ENCODE measurements at places on chromosomes 13 and 19.
A peak's percentile ranks its signal among the peaks of the same experiment; 100 is the strongest.

DNA sequence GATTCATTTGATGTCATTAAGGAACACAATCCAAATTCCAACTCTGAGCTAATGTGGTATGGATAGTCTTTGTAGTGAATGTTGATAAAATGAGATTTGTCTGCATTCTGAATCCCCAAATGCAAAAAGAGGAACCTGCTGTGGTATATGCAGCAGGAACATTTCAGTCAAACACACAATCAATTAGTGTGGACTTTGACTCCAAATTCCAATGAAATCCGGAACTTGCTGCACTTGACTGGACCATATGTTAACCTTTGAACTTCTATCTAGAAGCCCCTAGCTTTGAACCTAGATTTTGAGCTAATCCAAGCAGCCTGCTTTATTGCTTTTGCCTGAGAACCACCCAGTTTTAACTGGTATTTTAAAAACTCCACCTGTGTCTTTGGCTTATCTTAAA, 341.3 kb downstream of the SPRY2 start:
- no peak for DNase-seq

- DNase-seq = no peak
Observed at GRCh38 chr13:97716746-97717145, 236.7 kb upstream of the IPO5 start.

GRCh38 chr19:11337080-11337479, 2.4 kb downstream of the RAB3D start:
- DNase-seq = no peak

DNA sequence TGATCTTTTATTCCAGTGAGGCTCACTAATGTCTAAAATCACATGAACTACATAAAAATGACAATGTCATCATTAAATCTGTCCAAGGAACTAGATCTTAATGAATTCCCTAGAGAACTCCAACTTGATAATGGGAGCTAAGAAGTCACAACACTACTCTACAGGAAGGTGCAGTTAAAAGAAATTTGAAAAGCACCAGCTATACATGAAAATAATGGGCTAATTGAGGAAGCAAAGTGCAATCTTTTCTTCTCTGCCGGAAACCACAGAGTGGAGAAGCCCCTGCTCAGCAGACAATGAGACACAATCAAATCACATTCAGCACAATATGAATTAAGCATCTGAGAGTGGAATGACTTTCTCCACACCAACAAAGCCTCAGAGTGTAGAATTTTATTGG, 261.7 kb downstream of the LHFPL6 start:
- DNase-seq = no peak

DNA sequence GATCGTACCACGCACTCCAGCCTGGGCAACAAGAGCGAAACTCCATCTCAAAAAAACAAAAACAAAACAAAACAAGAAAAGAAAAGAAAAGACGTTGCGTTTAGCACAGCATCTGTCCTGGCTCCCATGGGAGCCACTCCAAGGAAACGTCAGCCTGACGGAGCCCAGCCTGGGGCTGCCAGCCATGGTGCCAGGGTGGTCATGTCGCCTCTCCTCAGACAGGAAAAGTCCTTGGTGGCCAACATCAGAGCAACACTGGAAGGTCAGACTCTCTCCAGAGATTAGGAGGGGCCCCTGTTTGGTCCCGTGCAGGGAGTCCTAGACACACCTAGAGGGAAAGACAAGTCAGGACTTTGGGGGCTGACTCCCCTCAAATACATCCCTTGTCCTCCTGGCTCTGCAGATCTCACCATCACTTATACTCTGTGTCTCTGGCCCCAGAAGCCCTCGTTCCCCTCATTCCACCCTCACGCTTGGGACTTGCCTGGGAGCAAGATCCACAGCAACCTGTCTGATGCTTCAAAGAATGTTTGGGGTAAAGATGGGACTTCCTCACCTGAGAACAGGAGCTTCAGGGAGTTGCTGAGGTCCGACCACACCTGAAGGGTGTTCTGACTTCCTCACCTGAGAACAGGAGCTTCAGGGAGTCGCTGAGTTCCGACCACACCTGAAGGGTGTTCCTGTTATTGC, 9.3 kb downstream of the LILRA4 start:
- DNase-seq = no peak

- DNase-seq = peak; percentile 9
Observed at GRCh38 chr13:94267581-94268366, 211.7 kb downstream of the DCT start.

DNA sequence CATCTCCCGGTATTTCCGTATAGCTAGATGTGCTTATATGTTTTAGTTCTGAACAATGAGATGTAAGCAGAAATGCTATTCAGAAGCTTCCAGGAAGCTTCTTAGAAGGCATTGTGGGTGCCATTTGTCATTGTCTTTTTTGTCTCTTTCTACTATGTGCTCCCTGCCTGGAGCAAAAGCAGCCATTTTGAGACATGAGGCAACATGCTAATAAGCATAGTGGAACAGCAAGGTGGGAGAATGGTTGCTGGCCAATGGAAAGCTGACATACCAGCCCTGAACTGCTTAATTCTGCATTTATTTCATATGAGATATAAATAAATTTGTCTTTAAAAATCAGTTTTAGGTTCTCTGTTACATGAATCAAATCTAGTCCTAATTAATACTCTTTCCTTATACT, 299.7 kb downstream of the LMO7 start:
- no peak for DNase-seq

DNA sequence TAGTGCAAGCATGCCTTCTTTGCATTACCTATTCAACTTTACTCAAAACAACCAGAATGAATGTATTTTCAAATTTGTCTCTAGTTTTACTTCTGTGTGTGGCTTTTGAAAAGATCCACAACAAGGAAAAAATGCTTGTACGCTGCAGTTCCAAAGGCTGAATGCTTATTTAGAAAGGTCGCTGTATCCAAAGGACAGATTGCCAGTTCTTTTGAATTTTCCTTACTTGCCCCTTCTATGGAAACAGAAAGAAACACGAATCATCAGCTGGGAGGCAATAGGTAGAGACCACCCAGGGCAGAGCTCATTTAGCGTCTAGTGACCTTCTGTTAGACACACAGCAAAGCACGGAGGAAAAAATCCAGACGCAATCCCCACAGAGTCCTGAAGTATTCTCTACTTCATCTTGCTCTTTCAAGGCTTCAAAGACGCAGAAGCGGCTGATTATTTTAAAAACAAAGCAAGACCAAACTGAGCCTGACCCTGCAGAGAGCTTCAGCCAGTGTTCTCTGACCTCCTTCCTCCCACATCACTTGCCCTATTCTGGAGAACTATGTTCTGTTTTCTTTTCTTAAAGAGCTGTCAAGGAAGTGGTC, 674.6 kb upstream of the SGCG start:
- no peak for DNase-seq

DNA sequence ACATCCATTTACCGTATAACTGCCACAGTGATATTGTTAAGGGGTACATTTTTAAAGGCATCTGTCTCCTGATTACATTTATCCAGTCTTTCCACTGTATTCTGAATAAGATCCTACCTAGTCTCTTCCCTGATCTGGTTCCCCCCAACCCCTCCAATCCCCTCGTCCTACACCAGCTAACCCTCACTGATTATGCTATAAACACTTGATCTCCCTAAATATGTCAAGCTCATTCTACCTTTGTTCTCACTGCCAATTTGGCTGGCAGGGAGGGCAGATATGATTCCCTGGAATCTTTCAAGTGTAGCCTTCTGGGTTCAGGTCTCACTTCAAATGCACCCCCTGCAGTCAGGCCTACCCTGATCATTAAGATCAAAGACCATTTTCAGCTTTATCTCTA, 1379.8 kb upstream of the MIR17HG start:
- no peak for DNase-seq

DNA sequence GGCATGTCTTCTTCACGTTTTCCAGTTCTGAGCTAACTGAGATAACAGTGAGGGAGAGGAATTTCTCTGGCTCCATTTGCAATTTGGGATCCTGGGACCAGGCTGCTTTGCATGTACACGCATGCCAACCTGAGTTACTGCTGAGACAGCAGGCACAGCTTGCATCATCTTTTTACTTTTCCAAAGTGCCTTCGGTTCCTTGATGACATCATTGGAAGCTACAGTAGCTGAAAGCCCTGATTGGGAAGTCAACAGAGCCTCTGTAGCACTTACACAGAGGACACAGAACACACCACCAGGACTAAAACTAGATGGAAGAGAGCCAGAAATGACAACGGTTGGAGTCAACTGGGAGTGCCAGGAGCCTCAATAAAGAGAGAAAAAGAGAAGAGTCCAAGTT, 399.1 kb upstream of the GPC6 start:
- DNase-seq = no peak

DNA sequence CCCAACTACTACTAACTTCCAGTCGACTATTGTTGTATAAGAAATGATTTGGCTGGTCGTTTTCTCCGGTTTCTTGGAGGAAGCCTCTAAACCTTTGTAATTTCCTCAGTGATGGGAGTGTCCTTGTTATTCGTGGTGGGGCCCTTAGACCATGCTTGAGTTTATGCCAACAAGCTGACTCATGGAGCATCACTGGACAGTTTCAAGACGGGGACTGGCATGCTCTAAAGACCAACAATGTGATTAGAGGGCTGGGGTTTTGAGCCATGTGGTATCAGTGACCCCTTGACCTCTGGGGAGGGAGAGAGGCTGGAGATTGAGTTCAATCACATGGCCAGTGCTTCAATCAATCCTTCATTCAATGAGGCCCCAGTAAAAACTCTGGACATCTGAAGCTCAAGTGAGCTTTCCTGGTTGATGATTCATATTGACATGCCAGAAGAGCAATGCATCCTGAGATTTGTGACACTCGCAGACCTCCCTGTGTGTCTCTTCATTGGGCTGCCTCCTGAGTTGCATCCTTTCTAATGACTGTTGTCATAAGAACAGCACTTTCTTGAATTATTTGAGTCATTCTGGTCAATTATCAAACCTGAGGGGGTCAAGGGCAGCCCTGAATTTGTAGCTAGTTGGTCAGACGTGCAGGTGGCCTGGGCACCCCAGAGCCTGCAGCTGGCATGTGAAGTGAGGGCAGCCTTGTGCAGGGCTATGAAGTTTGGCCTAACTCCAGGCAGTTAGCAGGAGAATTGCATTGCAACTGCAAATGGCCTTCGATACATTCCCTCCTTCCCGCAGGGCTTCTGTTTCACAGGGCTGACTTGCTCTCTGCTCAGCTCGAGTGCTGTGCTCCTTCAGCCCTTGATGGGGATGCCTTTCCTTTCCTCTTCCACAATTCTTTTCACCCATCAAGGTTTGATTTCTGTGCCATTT, 246.5 kb downstream of the FGF9 start:
- DNase-seq = no peak

DNA sequence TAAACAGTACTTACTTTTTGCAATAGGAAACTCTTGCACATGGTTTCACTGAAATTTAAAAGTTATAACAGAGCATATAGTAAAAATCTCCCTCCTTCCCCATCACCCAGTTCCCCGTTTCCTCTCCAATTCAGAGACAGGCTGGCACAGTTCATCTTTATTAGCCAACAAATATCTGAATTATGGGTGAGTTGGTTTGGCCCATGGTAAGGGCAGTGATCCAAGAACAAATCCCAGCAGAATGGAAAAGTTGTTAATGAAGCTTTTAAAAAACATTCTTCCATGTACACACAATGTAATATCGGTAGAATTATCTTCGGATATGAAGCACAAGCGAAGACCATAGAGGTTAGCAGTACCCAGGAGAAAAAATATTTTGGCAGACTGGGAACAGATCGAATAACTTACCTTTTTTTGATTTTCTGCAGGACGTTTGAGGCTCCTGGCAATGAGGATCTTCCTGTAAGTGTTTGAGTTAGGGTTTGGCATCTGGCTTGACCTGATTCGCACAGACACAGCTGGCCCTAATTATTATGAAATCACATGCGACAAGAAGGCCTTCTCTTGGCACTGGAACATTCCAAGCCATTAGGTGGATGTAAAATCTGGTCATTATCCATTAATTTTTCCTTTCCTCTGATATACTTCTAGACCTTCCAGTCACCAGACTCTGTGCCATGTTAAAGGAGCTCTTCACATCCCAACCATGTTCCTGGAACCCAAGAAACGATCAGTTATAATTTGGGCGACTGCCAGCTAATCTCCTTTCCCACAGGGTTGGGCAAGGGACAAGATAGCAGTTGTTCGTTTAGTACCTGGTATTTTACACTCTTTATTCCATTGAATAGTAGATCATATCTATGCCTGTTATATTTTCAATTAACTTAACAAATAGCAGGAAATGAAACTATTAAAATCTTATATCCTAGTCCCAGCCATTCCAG, 139.4 kb upstream of the TSC22D1 start:
- no peak for DNase-seq

GRCh38 chr13:58704953-58705352, 1073.4 kb downstream of the PCDH17 start:
- DNase-seq = no peak

GRCh38 chr13:20140487-20140886, 20.4 kb downstream of the GJA3 start:
- DNase-seq = no peak

GRCh38 chr13:50125304-50125553, 110.0 kb downstream of the KCNRG start:
- no peak for DNase-seq

DNA sequence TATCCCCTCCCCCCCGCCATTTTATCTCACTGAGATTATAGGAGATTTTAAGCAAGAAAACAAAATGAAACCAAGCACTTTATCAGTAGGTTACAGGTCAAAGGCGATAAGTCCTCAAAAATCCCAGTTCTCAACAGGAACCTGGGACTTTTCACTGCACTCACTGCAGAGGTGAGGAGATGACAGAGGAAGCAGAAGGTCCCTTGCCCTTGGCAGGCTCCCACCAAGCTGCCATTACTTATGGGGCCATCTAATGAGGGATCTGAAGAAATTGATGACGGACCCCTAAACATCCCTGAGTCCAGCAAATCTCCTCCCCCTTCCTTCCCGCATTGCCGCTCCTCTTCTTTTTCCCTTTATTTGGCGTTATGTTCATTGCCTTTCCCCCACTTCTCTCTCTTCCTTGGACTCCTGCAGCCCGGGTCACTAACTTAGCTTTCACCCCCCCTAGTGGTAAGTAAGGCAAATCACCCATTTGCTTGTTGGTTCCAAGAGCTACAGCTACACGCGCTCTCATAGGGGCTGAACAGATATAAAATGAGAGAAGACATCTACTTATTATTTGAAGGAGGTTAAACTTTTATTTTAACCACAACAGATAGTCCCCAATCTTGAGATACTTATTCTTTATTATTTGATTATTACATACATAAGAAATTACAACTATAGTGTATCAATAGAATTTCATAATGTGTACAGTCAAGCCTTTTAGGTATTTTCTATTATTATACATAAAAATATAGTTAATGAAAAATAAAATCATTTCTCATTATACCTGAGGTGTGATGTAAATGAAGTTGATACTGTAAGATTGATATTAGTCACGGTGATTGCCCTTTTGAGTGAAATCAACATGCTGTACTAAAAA, 52.0 kb upstream of the ARGLU1 start:
- peak; percentile 60 for DNase-seq

GRCh38 chr13:44142540-44142867, 231.1 kb upstream of the SERP2 start:
- no peak for DNase-seq

DNA sequence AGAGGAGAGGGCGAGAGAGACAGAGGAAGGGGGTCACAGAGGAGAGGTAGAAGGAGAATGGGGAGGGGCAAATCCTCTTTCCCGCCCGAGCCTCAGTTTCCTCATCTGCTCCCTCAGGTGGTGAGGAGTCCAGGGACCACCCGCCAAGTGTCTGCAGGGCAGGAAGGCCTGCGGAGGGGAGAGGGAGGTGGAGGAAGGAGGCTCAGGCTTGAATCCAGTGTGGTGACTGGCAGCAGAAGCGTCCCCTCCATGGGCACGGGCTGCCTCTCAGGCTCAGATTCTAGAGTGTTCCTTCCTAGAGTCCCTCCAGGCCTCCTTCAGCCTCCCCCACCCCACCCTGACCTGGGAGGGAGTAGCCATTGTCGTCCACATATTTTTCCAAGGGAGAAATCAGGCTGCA, 16.5 kb upstream of the GARIN5A start:
- no peak for DNase-seq

All from NCI-H146 (cell line).